ENCODE measurements at places on chromosomes 1 and 21.

GRCh38 chr1:153615406-153615805 lies 719 bp downstream of the S100A14 start:
- no peak for DNase-seq

GRCh38 chr1:185311589-185312225 lies 5.3 kb downstream of the IVNS1ABP start:
- DNase-seq: no peak

- DNase-seq: no peak
Measured at GRCh38 chr21:30880914-30881313, 466 bp downstream of the KRTAP11-1 start.

GRCh38 chr1:208054485-208054884 lies 143.6 kb upstream of the CD34 start:
- DNase-seq: no peak

- DNase-seq: no peak
Measured at GRCh38 chr1:54604051-54604450, 19.3 kb downstream of the FAM151A start.

GRCh38 chr1:116908266-116908665 lies 1.4 kb upstream of the PTGFRN start:
- no peak for DNase-seq

- DNase-seq: no peak
Measured at GRCh38 chr1:48831120-48831978, 54.7 kb upstream of the BEND5 start.

DNA sequence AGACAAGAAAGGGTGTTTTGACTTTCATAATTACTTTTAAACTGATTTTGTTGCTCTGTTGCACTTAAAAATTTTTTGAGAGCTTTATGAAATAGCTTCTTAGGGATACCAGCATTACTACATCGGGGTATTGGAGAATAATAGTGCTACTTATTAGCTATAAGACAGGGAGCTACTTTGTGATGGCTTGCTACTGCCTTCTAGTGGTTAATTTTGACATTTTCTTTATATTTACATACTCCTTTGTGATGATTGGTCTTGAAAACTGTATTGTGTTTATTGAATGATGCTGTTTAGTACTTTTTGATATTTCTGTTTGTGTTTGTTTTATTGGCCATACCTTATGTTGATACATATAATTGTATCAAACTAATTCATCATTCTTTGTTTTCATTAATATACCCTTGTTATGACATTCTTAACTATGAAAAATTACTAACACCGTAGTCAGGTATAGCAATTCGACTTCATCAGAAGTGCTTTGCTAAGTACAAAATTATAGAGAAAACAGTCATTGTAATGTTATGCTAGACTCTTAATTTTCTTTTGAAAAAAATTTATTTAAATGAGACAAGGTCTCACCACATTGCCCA lies 85.5 kb downstream of the CLIC4 start:
- DNase-seq: no peak

- no peak for DNase-seq
Measured at GRCh38 chr1:11918799-11919519, 7.3 kb downstream of the KIAA2013 start.

DNA sequence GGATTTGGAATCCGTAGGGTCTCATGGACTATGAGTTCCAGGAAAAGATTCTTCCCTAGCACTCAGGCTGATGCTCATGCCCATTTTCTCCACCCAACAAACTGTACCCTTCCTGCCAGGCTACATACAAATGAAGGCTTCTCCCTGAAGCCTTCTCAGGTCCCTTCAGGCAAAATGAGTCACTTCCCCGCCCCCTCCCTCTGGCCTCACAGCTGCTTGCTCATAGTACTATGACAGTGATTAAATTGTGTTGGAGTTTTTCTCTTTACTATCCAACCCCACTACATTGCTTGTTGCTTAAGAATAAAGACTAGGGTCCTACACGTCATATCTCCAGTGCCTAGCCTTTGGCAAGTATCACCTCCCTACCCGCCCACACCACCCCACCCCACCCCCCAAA lies 207.6 kb upstream of the NFIA start:
- DNase-seq: no peak

GRCh38 chr1:28447679-28448078 lies 58.2 kb upstream of the RCC1 start:
- no peak for DNase-seq

DNA sequence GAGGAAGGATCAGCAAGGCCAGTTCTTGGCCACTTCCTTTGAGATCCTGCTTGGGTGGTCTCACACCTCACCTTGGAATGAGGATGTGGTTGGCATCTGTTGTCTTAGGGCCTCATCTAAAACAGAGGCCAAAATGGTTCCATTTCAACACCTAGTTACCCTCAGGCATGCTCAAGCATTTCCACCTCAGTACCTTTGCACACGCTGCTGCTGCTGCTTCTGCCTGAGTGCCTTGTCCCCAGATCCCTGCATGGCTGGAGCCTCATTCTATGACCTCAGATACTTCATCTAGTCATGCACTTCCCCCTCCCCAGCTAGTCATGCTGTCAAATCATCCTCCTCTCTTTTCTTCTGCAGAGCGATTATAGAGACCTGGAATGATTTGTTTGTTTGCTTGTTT lies 86.8 kb downstream of the ACTL8 start:
- DNase-seq: no peak

DNA sequence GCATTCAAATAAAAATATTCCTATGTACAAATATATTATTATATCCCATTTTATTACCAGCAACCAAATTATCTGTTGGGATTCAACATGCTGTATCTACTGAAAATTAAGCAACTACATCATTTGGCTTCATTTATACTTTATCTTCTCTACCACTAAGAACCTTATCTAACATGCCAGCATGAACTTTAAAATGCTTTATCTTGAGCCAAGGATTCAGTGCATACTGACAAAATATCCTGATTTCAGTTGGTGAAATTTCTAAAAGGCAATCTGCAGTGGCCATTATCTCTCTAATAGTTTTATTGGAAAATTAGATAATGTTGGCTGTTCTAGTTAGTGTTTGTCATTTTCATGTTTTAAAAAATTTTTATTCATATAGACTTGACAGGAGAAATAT lies 1149.9 kb downstream of the KCNT2 start:
- DNase-seq: no peak

GRCh38 chr1:91406773-91407389 lies 2.2 kb upstream of the HFM1 start:
- no peak for DNase-seq

- no peak for DNase-seq
Measured at GRCh38 chr1:108190001-108190634, 10.0 kb downstream of the SLC25A24 start.

DNA sequence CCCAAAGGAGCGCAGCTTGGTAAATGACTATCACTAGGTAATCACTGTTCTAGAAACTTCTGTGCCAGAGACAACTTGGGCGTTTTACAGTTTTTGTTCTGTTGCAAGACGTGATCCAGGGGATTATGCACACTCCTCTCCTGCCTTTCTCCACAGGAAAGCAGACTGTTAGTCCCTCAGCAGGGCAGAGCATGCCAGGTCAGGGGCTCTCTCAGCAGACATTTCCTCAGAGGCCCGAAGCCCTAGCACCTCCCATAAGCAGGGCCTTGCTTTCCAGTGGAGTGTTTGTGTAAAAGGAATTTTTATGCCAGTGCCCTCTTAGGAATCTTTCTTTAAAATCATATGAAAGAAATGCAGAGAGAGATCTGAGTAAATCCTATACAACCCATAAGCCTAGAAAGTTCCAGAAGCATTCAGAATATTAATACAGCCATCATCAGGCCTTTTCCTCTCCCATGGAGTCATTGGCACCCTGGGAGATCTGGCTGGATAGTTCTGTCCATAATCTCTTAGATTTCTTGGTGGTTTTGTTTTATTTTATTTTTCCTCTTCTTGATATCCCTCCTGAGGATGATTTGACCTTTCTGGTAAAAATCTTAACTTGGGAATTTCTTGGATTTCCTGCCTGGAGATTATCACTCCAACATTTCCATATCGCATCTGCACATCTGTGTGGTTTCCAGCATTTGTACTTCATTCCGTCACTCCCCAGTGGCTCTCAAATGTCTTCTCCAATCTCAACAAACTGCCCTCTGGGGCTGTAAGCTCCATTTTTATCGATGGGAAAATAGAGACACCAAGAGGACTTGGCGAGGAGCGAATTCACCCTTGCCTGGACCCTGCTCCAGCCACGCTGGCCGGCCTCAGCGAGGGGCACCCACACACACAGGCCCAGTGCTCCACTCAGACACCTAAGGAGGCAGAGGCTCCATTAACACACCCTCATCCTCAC lies 116.1 kb downstream of the PSMG1 start:
- DNase-seq: no peak

- DNase-seq: peak; percentile 51
Measured at GRCh38 chr1:153532181-153532580, 3.6 kb downstream of the S100A6 start.

DNA sequence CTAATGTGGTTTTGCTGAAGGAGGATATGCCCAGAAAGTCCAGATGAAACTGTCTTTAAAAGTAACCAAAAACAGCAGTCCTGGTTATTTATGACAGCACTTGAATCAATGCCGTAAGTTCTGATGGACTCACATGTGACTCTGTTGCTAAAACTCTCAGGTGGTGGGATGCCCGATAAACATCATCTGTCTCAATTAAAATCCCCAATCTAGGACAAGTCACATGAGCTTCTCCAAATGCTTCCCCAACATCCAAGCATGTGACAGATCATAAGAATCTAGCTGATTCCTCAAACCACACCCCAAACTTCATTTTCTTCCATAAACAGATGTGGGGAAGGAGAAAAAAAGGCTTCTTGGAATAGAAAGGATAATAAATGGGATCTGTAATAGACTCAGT lies 786 bp upstream of the CTSK start:
- no peak for DNase-seq

GRCh38 chr1:60390593-60391282 lies 317.2 kb upstream of the C1orf87 start:
- no peak for DNase-seq

DNA sequence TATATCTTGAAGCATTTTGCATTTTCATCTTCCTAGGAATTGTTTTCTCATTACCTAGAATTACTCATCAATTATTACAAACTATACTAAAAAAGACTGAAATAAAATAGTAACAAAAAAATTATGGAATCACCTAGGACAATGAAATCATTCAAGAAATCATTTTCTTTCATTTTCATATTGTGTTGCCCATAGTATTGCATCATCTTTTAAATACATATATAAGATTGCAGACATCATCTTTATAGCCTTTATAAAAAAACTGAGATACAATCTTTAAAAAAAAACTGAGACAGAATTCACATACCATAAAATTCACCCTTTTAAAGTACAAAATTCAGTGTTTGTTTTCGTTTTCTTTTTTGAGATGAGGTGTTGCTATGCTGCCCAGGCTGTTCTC lies 29.6 kb downstream of the GDAP2 start:
- DNase-seq: no peak

GRCh38 chr1:201359031-201359872 lies 18.2 kb downstream of the TNNT2 start:
- no peak for DNase-seq

GRCh38 chr1:1997576-1997975 lies 6.0 kb downstream of the CFAP74 start:
- no peak for DNase-seq

GRCh38 chr21:42061986-42062235 lies 9.2 kb upstream of the UMODL1 start:
- no peak for DNase-seq

- no peak for DNase-seq
Measured at GRCh38 chr1:245054507-245055270, 100.1 kb upstream of the KIF26B start.

DNA sequence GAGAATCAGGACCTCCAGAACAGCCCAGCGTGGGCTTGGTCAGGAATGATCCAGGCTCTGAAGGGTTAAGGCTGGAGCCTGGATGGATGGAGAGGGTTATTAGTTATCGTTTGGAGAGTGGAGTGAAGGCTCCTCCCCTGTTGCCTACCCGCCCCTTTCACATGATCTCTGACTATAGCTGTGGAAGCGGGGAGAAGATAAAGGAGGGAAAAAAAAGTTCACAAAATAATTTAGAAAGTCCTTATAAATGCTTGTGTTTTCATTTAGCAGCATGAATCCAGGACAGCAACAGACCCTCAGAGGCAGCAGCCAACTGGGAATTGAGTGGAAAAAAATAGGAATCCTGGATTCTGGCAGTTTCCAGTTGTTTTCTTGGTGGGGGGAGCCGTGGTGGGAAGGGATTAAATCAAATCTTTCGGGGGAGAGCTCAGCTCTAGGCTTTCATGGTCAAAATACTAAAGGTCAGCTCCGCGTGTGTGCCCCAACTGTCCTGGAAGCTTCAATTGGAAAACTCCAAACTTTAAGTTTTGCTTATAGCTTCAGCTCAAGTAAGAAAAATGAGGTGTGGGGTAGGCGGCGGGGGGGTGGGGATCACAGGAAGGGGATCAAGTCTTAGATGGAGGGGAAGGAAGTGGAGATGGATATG lies 595 bp upstream of the DDR2 start:
- DNase-seq: no peak

DNA sequence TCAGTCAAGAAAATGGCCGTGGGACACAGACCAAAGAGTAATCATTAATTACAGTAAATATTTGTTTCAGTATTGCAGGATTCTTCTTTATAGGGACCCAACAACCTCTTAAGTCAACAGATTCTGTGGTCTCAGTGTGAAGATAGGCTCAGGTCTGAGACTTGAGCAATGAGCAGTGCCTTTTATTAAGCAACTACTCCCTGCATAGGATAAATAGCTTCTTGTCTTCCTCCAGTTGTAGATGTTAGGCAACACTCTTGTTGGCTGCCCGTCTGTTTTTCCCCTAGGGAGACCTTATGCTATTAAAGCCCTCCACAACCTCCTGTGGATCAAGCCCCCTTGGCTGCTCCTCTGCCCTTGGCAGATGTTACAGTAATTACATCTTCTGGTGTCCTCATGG lies 1.8 kb upstream of the OMA1 start:
- no peak for DNase-seq

- DNase-seq: no peak
Measured at GRCh38 chr21:14526199-14526598, 19.9 kb downstream of the SAMSN1 start.

GRCh38 chr1:203271018-203271743 lies 34.1 kb upstream of the BTG2 start:
- DNase-seq: peak; percentile 48

DNA sequence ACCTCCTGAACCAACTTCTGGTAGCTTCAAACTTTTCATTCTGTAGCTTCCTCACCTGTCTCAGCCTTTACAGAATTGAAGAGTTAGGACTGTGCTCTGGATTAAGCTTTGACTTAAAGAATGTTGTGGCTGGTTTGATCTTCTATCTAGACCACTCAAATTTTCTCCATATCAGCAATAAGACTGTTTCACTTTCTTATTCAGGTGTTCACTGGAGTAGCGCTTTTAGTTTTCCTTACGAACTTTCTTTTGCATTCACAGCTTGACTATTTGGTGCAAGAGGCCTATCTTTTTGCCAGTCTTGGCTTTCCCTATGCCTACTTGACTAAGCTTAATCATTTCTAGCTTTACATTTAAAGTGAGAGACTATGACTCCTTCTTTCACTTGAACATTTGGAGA lies 31.5 kb downstream of the FGGY start:
- no peak for DNase-seq

GRCh38 chr1:10082785-10083479 lies 50.2 kb downstream of the UBE4B start:
- DNase-seq: no peak

- no peak for DNase-seq
Measured at GRCh38 chr21:38937844-38938243, 132.1 kb downstream of the ETS2 start.
